ENCODE measurements at places on chromosomes 11 and 22.

DNA sequence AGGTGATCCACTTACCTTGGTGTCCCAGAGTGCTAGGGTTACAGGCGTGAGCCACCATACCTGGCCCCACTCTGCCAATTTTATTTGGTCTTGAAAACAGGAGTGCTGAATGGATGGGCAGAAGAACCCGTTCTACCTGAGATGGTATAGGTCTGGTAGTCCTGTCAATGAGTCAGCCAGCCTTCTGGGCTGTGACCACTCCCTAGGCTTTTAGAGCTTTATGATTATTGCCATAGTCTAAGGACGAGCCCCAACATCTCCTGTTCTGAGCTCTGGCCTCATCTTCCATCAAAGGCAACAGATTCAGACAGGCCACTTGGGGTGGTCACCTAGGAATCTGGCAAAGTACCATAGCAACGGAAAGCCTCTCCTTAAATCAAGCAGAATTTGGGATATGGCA lies 11.5 kb downstream of the ZDHHC5 start:
- no peak for DNase-seq

- DNase-seq, result peak; percentile 16
These were observed at the start of gene CYB5R2 for GRCh38 chr11:7672960-7673723. Gene CYB5R2 (minus strand): TSS chr11:7673500. CDS start chr11:7672825, 675 bp downstream.

GRCh38 chr11:37105427-37105826 lies 507.4 kb upstream of the RAG2 start:
- no peak for DNase-seq

GRCh38 chr11:70763606-70764005 lies 365.3 kb downstream of the CTTN start:
- DNase-seq, result no peak

DNA sequence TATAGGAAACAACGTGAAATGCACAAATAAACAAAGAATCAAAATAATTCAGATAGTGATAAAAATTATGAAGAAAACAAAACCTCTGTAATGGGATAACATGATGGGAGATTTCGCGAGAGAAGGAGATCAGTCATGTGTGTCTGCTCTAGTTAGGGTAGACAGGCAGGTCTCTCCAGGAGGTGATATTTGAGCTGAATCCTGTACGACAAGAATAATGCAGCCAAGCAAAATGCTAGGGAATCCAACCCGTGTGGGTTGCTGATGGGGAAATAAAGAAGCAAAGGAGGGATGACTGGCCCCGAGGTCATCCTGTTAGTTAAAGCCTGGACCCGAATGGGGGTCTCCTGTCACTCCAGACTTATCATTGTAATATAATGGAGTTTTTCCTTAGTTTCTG lies 16.0 kb downstream of the MAML2 start:
- no peak for DNase-seq

DNA sequence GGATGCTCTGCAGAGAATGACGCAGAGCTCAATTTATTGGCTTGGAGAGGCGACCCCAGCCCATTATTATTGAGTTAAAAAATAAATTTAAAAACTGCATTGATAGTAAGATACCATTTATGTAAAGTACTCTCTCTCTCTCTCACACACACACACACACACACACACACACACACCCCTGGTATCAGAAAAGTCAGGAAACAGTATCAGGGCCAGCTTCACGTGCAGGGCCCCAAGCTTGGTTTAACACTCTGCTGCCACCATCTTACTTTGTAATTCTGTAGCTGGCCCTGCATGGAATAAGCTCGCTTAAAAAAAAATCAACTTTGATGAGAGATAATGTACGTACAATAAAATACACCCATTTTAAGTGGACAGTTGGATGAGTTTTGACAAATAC lies 59.8 kb upstream of the CD5 start:
- no peak for DNase-seq

GRCh38 chr11:108857382-108857781 lies 192.5 kb downstream of the DDX10 start:
- no peak for DNase-seq

DNA sequence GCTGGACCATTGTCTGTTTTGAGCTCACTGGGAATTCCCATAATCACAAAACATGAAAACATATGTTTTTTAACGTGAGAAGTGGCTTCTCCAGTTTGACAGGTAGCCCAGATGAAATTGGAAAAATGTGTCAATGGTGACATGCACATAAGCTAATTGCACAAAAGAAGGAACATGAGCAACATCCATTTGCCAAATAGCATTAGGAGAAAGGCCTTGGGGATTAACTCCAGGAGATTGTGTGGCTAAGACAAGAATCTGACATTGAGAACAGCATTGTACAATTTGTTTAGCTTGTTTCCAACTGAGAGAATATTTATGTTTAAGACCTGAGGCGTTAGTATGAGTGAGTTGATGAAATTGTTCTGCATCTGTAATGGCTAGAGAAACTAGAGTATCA lies 147.0 kb upstream of the API5 start:
- no peak for DNase-seq

DNA sequence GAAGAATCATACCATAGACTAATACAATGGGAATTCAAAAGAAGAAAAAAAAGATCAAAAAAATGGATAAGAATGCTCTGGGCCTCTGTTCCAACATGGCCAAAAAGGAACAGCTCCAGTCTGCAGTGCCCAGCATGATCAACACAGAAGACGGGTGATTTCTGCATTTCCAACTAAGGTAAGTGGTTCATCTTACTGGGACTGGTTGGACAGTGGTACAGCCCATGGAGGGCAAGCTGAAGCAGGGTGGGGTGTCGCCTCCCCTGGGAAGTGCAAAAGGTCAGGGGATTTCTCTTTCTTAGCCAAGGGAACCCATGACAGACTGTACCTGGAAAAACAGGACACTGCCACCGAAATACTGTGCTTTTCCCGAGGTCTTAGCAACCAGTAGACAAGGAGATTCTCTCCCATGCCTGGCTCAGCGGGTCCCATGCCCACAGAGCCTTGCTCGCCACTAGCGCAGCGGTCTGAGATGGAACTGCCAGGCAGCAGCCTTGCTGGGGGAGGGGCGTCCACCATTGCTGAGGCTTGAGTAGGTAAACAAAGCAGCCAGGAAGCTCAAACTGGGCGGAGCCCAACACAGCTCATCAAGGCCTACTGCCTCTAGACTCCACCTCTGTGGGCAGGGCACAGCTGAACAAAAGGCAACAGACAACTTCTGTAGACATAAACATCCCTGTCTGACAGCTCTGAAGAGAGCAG lies 428.4 kb downstream of the MN1 start:
- peak; percentile 80 for DNase-seq

DNA sequence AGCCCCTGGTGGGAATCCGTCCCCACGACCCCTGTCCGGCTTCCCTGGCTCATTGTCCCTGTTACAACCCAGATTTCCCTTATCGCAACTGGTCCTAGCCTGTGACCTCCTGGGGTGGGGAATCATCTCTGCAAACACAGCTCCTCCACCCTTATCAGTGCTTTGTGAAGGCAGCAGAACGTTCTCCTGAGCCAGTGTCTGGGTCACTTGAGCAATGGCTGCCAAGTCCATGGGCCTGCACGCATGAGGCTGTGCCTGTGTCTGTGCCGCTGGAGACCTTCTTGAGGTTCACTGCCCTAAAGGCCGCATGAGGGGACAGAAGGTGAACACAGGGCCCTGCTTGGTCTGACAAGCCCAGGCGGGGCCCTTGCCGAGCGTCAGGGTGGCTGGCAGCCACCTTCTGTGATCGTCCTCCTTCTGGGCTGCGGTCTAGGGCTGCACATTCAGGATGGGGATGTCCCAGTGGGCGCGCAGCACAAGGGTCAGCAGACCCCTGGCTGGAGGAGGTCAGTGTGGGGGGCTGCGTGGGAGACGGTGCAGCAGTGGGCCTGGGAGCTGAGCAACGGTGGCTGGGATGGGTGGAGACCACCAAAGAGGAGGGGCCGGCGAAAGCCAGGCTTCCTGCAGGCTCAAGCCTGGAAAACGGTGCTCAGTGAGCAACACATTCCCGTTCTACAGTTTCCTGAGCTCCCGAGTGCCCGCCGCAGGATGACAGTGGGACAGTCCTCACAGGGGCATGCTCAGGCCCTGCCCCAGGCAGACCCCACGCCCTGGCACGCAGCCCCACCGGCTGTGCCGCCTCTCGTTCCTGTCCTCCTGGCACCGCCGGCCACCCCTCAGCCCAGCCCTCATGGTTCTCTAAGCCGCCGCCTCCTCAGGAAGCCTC lies 74.1 kb downstream of the CDKN1C start:
- no peak for DNase-seq

GRCh38 chr11:73814812-73815211 lies 27.1 kb downstream of the MRPL48 start:
- no peak for DNase-seq
